Peyer's patch (tissue), 4 donors: ENCODE measurements at places on chromosomes 3 and 15. TPM values are rescaled to one million over a fixed set of nuclear protein-coding genes. Genes with fewer than 3 reads are reported as not detected.

DNA sequence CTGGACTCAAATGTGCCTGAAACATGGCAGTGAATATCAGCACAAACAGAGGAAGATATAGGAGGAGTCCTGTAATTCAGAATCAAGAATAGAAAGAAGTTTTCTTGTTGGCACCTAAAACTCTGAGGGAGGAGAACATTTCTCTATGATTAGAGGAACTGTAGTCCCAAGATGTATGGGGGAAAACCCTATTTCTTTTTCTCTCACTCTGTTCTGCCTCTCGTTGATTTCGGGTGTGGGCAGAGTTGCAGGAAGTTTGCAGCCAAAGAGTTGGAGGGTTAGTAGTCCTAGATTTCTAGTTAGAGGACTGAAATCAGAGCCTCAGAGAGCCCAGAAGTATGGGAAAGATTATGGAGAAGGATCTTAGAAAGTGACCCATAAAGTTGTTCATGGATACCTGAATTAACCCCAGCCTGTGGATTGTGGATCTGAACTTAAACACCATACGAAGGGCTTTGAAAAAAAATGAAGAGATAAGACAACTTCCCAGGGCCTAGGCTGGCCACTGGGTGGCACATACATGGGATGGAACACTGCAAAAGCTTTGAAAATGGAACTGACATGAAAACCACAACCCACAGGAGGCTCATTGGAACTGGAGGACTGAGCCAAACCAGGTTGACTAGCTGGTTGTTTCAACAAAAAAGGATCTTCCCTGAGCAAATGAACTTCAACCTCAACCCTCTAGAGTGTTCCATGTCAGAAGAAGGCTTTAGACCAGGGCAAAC lies 34.6 kb downstream of the FMN1 start:
- no peaks in the 10 kb centered on the region for H3K4me1 ChIP-seq
- no peak for DNase-seq
- no peaks in the 10 kb centered on the region for H3K36me3 ChIP-seq
- no peak overlapping the region for H3K27ac ChIP-seq
- no peaks in the 10 kb centered on the region for H3K27me3 ChIP-seq

DNA sequence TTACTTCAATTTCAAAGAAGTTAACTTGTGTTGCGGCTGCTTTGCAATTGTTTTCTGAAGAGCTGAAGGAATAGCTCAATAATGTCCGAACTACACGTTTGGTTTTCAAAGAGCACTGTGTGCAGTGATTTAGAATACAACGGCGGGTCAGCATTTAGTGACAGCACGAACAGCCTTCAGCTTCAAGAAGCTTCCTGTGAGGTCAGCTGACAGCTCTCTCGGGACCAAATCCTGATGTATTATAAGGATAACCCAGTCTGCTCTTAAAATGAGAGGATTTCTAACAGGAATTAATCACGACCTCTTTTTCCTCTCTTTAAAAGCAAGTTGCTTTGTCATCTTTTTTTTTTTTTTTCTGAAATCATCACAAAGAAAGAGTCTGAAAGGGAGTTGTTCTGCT lies 97.9 kb upstream of the UNC13C start:
- no peaks in the 10 kb centered on the region for H3K36me3 ChIP-seq
- no peaks in the 10 kb centered on the region for H3K4me1 ChIP-seq
- H3K27ac ChIP-seq, result no peak overlapping the region
- H3K4me3 ChIP-seq, result no peak overlapping the region

GRCh38 chr3:15875016-15875689 lies 77.4 kb upstream of the ANKRD28 start:
- no peak for DNase-seq
- H3K4me1 ChIP-seq, result no peaks in the 10 kb centered on the region
- H3K27me3 ChIP-seq, result no peaks in the 10 kb centered on the region

DNA sequence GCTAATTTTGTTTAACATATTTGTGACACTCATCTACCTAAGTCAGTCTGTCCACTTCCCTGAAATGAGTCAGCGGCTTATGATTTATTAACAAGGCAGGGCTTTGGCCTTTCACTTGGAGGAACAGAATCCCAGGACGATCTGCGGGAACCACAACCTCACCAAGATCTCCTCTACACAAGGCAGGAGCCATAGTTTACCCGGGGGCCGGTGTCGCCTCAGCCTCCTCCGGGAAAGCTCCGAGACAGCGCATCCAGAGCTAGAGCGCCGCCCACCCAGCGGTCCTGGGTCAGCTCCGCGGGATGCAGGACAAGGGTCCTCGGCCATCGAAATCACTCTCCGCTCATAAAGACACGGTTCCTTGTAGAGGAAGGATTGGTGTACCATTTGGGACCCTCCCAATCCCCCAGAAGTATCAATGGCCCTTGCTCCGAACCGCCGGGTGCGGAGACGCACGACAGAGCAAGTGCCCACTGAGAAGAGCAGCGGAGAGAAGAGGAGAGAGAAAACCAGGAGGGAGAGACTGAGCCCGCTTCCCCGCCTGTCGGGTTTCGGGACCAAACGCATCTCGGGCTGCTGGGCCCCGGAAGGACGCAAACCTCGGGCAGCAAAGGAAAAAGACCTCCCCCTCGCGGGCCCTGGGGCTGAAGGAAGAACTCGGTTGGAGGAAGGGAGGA lies 13.1 kb upstream of the ALCAM start:
- no peak overlapping the region for H3K27ac ChIP-seq
- no peaks in the 10 kb centered on the region for H3K36me3 ChIP-seq
- H3K27me3 ChIP-seq, result no peaks in the 10 kb centered on the region
- DNase-seq, result no peak

- no peak overlapping the region for H3K27ac ChIP-seq
- H3K27me3 ChIP-seq, result no peaks in the 10 kb centered on the region
- peak; percentile 60 for DNase-seq
- no peaks in the 10 kb centered on the region for H3K4me1 ChIP-seq
- no peak overlapping the region for H3K4me3 ChIP-seq
These were observed 42.5 kb downstream of the TAMM41 start for GRCh38 chr3:11803977-11804892.

GRCh38 chr3:89184151-89184995 lies 77.0 kb downstream of the EPHA3 start:
- no peak for DNase-seq
- H3K27me3 ChIP-seq, result no peaks in the 10 kb centered on the region
- H3K4me3 ChIP-seq, result no peak overlapping the region
- no peak overlapping the region for H3K27ac ChIP-seq

GRCh38 chr3:177773717-177774116 lies 576.4 kb upstream of the TBL1XR1 start:
- H3K27ac ChIP-seq, result no peak overlapping the region
- H3K27me3 ChIP-seq, result no peaks in the 10 kb centered on the region

GRCh38 chr15:40282869-40283614 lies at the start of gene ANKRD63:
TSS of gene ANKRD63 (minus strand) at chr15:40283064. CDS start at chr15:40282586, 478 bp downstream.
- H3K4me3 ChIP-seq, result peak within 1 kb of the TSS; percentile 53
- peaks cover 8% of the 10 kb centered on the region for H3K4me1 ChIP-seq
- no peak for DNase-seq
- H3K27ac ChIP-seq, result no peak within 1 kb of the TSS
- H3K36me3 ChIP-seq, result no peaks in the 10 kb centered on the region
- H3K27me3 ChIP-seq, result no peaks in the 10 kb centered on the region

BBX gene
- 46.3 TPM for total RNA-seq

SMCO1 gene
- total RNA-seq, result not detected

CCR1 gene
- total RNA-seq, result 1.2 TPM

PRICKLE2 gene
- total RNA-seq, result 7.9 TPM

MGLL gene
- total RNA-seq, result 130 TPM
